CD4-positive, alpha-beta T cell treated with Interleukin-17A for 1 hour (primary cell): ENCODE measurements at places on chromosomes 3 and 15.

GRCh38 chr3:197023241-197023997 lies 6.2 kb downstream of the MELTF start:
- DNase-seq: no peak

DNA sequence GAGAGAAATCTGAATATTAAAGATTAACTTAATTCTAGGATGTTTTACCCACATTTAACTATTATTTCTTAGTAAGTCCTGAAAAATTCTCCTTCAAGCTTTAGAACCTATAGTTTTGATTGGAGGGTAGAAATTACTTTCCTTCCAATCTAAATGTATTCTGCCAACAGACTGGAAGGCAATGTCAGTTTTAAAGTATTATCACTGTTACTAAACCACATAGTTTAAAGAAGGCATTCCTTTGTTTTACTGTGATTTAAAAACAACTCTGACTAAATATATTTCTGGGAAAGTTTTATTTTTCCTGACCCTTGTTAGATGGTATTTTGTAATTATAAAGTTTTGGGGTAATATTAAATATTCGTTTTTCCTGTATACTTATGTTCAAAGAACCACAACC lies 382.5 kb downstream of the TBC1D5 start:
- DNase-seq: no peak

DNA sequence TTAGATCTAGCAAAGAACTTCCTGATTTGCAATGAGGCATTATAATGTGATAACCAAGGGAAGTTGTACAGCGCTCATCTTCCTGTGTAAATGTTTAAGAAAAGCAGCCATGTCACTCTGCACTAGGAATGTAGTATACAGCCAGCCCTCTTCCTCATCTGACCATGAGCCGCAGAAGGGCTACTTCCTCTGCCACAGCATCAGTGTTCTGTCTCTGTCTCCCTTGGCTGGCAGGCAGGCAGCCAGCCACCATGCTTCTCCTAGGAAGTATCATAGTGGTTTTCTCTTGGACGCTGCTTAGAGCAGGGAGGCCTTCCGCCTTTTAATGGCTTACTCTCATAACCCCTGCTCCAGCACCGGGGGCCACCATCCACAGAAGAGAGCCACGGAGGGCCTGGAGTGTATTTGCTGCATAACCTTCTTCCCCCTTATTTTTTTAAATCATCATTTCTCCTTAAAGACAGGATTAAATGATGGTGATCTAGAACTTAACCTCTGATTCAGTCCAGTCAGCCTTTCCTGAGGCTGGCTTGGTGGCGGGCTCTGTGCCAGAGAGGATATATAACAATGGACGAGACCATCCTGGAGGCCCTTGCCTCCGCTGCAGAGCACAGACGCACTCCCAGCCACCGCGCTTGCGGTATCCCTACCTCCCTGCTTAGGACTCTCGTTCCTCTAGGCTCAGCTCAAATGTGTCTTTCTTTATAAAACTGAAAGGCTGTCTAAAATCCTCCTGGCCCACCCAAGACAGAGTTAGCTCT lies 57.3 kb upstream of the PLXNA1 start:
- peak; percentile 16 for DNase-seq

- no peak for DNase-seq
Observed at GRCh38 chr3:166425900-166426611, 588.8 kb upstream of the BCHE start.

- DNase-seq: no peak
Observed at GRCh38 chr15:25707656-25708365, 155.3 kb downstream of the ATP10A start.

DNA sequence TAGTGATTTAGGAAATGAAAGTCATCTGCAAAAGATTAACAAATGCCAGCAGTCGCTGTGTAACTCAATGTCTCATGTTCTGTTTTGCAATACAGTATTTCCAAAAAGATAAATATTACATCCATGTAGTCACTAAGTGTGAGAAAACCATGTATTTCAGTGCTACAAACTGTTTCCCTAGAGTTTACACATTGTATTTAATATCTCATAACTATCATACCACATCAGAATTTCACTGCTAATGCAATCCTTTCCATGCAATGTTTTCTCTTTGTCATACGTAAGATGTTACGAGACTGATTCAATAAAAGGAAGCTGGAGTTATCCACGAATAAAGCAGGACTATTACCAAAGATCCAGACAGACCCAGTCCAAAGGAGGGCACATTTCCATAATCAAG lies 269.4 kb downstream of the GBE1 start:
- DNase-seq: no peak

- DNase-seq: peak; percentile 34
Observed at GRCh38 chr3:183560607-183561006, 5.1 kb upstream of the KLHL6 start.

DNA sequence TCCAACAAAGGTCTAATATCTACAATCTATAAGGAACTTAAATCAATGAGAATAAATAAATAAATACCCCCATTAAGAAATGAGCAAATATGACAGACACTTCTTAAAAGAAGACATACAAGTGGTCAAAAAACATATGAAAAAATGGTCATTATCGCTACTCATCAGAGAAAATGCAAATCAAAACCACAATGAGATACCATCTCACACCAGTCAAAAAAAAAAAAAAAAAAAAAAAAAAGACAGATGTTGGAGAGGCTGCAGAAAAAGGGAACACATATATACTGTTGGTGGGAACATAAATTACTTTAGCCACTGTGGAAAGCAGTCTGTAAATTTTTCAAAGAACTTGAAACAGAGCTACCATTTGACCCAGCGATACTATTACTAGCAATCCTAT lies 31.6 kb upstream of the OR5H6 start:
- no peak for DNase-seq

DNA sequence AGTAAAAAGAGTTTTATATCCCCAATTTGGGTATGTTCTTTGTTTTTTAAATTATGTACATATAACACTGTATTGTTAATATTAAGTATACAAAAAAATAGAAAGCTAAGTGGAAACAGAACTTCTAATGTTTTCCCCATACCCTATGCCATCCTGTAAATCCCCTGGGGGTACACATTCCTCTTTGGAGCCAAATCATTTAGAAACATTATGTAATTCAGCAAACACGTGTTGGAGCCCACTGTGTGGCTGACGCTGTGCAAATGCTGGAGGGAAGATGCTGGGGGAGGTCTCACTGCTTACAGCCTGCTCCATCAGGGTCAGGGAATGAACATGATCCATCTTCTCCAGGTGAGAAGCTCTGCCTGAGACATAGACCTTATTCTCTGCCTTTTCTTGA lies 52.8 kb downstream of the CRTC3 start:
- DNase-seq: no peak

- no peak for DNase-seq
Observed at GRCh38 chr3:132773071-132773619, 50.9 kb upstream of the NPHP3 start.

GRCh38 chr3:97552186-97552585 lies 212.4 kb upstream of the ARL6 start:
- DNase-seq: no peak

DNA sequence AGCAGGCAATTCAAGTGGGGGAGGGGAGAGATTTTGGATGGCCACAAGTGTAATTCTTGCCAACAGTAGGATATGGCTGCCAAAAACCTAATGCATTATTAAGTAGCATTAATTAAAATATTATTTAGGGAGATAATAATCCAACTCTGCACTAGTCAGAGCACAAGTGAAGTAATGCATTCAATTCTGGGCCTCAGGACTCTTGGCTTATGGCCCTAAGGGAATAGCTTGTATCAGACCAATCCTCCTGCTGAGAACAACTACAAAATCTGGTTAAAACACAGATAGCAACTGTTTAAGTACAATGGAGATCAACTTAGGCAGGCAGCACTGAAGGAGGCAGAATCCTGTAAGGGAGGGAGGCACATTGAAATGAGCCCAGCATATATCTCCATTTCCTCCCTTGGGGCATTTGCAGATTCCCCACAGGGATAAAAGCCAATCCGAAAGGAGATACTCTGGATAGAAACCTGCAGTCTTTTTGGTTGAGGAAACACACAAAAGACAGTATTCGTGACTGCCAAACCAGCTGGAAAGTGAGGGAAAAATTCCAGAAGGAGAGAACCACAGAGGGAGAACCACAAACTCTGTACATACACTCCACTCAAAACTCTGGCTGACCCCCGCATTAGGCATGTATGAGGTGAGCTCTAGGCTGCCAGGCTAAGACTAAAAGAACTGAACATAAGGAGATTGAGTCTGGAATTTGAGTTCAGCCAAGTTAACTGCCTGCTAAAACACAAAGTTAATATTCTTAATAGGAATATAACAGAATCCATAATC lies 57.4 kb downstream of the ETFA start:
- DNase-seq: no peak

GRCh38 chr3:160829486-160830009 lies 73.5 kb downstream of the PPM1L start:
- no peak for DNase-seq

- no peak for DNase-seq
Observed at GRCh38 chr15:39887211-39887610, 32.9 kb downstream of the GPR176 start.

DNA sequence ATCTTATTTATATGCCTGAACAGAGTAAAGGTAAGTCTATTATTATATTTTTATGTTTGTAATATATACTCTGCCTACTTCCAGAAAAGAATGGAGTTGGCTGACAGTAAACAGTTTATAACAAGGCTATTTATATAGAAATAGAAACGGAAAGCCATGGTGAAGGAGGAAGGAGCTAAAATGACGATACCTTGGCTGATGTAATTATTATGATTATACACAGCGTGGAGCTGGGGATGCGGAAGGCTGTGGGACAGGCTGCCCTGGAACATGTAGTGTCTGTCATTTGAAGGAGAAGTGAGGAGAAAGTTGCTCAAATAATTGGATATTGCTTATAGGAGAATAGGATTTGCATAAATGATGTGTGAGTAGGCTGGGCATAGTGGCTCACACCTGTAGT lies 37.8 kb downstream of the CEMIP start:
- no peak for DNase-seq

DNA sequence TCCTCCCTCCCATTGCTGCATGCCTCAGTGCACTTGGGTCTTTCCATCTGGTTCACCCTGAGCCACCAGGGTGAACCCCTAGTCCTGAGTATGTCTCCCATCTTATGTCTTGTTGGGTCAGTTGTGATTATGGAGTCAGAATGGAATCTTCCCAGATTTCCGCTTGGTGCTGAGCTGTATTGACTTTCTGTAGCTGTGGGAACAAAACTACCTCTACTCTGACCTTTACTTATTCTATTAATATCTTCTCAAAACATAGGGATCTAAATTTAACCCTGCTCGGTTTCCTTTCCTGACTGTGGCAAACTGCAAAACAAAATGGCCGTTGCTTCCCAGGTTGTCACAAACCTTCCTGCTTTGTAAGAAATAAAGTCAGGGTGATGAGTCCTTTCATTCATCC lies 295.8 kb upstream of the LYSMD4 start:
- DNase-seq: no peak

DNA sequence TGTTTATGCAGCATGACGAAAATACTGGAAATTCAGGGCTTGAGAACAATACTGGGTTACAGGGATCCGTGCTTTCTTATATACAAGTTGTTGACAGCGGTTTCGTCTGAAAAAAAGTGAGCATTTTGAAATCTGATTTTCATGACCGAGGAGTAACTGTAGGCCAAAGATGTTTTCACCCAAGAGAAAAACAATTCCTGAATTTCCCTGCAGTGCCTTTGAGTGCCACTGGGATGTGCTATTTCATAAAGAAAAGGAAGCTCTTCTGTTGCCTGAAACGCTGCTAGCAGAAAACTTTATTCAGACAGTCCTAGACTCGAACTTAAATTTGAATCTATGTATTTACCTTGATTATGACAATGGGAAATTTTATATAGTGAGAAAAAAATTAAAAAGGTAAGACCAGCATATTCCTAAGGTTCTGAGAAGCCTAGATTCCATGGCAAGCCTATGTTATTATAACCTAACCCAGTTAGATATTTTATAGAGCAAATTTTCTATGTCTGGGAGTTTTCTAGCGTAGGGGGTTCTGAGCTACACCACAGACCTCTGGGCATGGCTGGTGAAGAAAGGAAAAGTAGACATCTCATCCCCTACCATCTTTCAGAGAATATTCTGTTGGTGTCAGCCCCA lies 30.2 kb downstream of the KCNAB1 start:
- peak; percentile 66 for DNase-seq

GRCh38 chr3:188383748-188384147 lies 229.8 kb downstream of the LPP start:
- no peak for DNase-seq

- DNase-seq: peak; percentile 19
Observed at GRCh38 chr15:76335307-76336253, 993 bp upstream of the ISL2 start.

GRCh38 chr3:88921986-88922385 lies 185.4 kb upstream of the EPHA3 start:
- no peak for DNase-seq

DNA sequence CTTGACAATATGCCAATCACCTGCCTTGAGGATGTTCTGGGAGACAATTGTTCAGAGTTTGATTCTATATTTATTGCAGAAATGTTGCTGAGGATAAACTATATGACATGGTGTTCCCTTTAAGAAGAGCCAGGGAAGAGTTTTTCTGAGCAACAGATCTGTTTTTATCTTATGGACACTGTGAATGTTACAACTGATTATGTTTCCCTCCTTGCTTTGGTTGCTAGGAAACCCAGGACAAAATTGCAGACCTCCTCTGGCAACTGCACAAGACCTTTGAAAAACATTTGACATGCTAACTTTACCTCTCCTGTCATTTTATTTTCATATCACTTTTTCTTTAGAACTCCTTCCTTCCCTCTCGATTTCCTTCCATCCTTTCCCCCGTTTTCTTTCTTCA lies 8.2 kb upstream of the TM6SF1 start:
- DNase-seq: no peak

DNA sequence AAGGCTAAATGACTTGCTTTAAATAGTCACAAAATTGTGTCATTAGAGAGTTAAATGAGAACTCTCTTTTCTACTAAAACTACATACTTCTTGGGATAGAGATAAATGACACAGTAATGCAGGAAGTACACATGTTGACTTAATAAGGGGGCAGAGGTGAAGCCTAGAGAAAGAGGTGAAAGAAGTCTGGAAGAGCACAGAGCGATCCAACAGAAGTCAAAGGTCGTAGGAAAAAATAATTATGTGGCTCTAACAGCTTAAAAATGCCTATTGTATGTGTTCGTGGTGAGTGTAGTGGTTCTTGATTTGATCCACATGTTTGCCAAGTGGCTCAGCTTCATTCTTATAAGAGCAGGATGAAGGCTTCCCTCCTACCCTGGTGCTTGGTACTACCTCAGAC lies 61.7 kb downstream of the TMEM212 start:
- no peak for DNase-seq

DNA sequence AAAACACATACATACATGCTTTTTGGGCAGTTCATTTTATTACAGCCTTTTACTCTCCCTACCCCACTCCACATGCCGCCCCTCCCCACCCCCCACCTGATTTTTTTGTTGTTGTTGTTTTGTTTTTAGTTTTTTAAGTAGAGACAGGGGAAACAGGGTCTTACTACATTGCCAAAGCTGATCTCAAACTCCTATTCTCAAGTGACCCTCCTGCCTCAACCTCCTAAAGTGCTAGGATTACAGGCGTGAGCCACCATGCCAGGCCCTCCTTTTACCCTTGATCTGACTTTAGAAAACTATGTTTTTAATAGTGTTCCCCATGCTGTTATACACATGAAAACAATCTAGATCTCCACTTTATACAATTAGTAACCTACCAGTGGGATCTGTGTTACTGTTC lies 14.8 kb downstream of the PDE12 start:
- DNase-seq: no peak
